Hematopoietic multipotent progenitor cell treated with erythropoietin and hydrocortisone succinate and interleukin-3 and kit ligand, for 4 days (in vitro differentiated cells): ENCODE measurements at places on chromosomes 1 and 21.
A peak's percentile ranks its signal among the peaks of the same experiment; 100 is the strongest.

GRCh38 chr1:157819896-157820295 lies at the start of gene FCRL1:
TSS of gene FCRL1 (minus strand) at chr1:157820120. CDS start at chr1:157820037, 83 bp downstream.
- peak; percentile 46 for DNase-seq

GRCh38 chr21:19522381-19522780 lies 1118.8 kb upstream of the TMPRSS15 start:
- DNase-seq, result no peak

GRCh38 chr1:22530715-22531114 lies 32.6 kb upstream of the EPHA8 start:
- no peak for DNase-seq

DNA sequence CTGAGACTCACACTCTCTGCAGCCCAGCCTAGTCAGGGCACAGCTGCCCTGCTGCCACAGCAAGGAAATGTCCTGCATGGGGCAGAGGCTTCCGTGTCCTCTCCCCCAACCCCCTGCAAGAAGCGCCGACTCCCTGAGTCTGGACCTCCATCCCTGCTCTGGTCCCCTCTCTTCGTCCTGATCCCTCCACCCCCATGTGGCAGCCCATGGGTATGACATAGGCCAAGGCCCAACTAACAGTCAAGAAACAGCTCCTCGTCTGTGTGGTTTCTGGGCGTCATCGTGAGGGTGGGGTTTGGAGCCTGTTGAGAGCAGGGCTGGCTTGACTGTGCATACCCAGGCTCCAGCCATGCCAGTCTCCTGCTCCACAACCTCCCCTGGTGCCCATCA lies 19.5 kb downstream of the FAAH start:
- peak; percentile 87 for DNase-seq

DNA sequence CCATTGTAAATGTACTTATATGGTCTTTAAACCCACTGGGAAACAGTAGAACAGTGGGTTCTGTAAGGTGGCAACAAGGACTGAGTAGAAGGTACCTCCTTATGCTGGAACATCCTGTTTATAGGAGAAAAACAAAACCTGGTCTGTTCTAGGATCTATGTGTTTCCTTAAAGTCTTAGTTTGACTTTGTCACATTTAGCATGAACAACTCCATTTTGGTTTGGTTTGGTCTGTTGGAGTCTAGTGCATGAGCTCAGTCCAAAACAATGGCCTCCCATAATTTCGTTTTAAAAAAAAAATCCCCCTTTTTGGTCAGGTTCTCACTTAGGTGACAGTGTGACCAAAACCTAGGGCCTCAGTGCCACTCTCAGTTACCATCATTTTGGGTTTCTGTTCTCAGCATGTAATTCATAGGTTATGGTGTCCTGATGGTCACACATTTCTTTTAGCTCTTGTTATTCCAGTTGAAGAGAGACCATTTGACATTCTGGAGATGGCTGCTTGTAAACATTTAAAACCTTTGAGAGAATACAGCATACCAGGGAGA lies 66.4 kb upstream of the IL12RB2 start:
- DNase-seq, result no peak

- no peak for DNase-seq
Observed at GRCh38 chr1:67193704-67194103, 27.4 kb downstream of the IL23R start.

DNA sequence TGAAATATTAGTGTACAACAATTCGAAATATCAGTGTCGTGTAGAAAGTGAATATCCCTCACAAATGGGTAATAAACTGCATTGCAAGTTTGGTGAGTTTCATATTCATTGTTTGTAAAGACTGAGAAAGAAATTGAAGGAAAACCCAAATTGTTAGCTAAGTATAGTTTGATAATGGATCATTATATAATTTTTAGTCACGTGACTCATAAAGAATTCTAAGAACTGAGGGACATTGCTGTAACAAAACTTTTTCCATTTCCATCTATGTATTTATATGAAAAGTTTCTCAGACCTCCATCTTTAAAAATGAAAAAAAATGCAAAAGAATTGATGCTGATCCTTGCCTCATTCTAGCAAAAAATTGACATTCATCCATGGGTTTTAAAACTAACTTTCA lies 36.0 kb upstream of the SGIP1 start:
- DNase-seq, result no peak

- DNase-seq, result no peak
Observed at GRCh38 chr1:109994654-109995053, 10.1 kb downstream of the AHCYL1 start.

GRCh38 chr1:245870698-245871097 lies 636.4 kb downstream of the SMYD3 start:
- no peak for DNase-seq

- no peak for DNase-seq
Observed at GRCh38 chr1:22350171-22350923, 101.3 kb upstream of the ZBTB40 start.

GRCh38 chr1:12384836-12385456 lies 155.1 kb downstream of the VPS13D start:
- peak; percentile 17 for DNase-seq

DNA sequence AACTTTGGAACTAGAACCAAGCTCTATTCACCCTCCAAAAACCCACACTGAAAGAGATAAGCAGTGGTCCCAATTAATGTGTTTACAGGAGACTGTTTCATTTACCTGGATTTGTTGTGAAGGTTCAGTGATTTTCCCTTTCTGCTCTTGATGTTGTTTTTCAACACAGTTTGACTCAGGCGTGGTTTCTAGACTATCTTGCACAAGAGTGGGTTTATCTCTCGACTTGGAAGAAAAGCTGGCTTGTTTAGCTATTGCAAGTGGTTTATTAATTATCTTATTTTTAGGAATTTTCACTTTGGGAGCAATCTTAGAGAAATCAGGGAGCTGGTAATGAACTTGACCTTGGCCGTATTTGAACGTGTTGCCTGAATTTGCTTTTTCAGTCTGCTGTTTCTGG lies 5.3 kb downstream of the AKNAD1 start:
- DNase-seq, result peak; percentile 38

- no peak for DNase-seq
Observed at GRCh38 chr1:117683571-117684285, 77.9 kb downstream of the TENT5C start.

GRCh38 chr1:226882631-226883409 lies 12.4 kb downstream of the PSEN2 start:
- peak; percentile 29 for DNase-seq

GRCh38 chr1:217138799-217139466 lies 415.7 kb upstream of the ESRRG start:
- no peak for DNase-seq

DNA sequence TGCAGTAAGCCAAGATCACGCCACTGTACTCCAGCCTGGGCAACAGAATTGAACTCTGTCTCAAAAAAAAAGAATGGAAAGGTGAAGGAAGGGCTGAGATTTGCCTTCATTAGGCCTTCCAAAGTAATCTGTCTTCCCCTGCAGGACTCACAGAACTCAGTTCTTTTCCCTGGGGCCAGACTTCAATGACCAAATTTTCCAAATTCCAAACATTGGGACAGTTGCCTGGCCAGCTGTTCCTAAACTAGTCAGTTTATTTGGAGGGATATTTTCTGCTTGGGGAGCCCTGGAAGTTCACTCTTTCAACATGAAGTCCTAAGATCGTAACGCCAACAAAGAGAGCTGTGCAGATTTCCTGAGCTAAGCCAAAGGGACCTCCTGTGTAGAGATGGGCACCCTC lies 5.4 kb upstream of the DEDD start:
- DNase-seq, result no peak

DNA sequence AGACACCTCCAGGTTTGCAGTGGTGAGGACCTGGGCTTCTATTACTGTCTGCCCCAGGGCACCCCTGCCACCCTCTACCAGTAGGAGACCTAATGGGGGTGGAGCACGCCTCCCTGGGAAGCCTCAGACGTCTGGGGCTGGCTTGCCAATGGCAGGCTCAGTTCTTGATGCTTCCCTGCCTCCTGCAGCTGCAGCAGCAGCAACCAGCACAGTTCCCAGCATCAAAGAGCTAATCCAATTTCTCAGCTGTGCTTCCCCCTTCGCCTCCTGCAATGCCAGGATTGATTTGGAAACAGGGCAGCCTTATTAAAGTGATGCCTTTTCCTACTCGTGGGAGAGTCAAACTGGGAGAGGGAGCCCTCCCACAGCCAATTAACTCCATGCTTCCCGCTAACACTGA lies 8.2 kb downstream of the SYT2 start:
- DNase-seq, result no peak

GRCh38 chr1:101410048-101410878 lies 173.4 kb downstream of the S1PR1 start:
- DNase-seq, result no peak

- peak; percentile 24 for DNase-seq
Observed at GRCh38 chr21:33643658-33644311, 1.5 kb downstream of the ITSN1 start.

- DNase-seq, result no peak
Observed at GRCh38 chr1:11507309-11507708, 28.4 kb downstream of the DISP3 start.

GRCh38 chr1:19274636-19275035 lies 13.9 kb downstream of the AKR7A3 start:
- DNase-seq, result peak; percentile 49

DNA sequence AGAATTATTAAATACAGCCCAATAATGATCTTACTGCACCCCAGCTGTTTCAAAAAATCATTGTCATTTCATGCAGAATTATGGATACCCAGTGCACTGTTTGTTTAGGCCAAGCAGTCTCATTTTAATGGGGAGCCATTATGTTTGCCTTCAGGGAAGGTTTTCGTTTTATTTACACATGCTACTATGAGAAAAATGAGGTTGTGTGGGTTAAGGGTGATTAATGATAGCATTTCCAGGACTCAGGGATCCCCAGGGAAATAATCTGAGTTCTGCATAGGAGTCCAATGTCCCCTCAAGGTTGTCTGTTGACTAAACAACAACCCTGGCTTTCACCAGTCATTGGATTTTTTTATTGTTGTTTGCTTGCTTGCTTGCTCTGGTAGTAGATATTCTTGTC lies 71.0 kb upstream of the ZP4 start:
- DNase-seq, result no peak

DNA sequence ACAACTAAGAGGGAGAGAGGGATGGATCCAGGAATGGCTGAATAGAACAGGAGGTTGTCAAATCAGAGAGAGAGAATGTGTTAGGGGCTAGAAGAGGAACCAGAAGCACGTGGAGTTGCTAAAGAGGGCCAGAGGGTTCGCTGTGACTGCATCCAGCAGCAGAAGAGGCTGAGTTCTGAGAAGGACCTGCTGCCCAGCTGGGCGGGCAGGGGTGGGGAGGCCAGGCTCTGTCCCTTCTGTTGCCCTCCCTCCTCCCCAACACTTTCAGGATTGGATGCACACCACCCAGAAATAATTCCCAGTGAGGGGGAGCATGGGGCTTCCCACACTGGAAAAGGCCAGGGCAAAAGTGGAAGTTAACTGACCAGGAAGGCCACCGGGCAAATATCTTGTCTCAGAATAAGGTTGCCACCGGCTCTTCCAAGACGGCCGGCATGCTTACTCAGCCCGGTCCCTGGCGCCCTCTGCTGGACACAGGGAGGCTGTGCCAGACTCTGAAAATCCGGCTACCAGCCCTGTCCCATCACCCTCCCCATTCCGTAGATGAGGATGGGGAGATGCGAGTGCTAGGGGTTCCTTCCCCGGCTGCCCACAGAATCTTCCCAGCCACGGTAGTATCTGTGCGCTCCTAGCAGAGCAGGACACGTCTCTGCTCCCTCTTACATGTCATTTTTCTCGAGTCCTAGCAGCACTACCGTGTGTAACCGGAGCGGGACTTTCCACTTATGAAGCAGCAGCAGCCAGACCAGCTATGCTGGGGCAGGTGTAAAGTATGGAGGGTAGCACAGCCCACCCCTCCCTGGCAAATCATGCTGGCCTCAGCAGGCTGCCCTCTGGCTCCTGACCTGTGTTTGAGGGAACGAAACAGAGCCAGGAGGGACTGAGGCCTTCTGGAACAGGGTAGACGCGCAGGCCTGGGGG lies 46.8 kb upstream of the A3GALT2 start:
- peak; percentile 92 for DNase-seq

DNA sequence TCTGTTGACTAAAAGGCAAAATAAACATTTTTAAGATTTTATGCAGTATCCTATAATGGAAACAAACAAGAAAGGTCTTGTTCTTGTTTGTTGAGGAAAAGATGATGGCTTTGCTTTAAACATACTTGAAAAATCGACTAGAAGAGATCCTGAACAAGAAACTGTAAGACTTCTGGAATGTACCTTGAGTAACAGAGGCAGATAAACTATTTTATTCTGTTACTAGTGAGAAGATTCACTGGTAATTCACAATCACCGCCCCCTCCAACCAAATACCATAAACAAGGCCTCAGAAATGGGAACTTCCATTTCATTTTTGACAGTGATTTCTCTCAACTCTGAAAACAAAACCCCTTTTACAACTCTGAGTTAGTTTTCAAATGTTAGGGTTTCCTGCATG lies 18.1 kb downstream of the TSEN15 start:
- no peak for DNase-seq

- peak; percentile 43 for DNase-seq
Observed at GRCh38 chr1:175600721-175601440, 142.5 kb downstream of the TNR start.

GRCh38 chr21:21714426-21714825 lies 716.2 kb downstream of the NCAM2 start:
- DNase-seq, result no peak

DNA sequence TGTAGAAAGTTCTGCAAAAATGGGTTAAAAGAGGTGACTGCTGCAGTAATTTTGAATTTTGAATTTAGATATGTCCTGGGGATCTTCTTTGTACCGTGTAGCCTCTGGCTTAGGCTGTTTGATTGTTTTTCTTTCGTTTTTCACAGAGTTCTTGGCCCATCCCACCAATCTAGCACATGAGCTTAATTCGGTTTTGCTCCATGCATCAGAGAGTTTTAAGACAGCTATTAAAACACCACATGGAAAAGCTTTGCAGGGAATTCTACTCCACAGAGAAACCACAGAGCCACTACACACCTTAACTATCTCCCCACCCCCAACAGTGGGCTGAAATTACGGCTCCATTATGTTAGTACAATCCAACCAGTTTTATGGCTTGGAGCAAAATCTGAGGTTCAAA lies 25.5 kb downstream of the SPAG17 start:
- no peak for DNase-seq
